Spleen (tissue), 13 donors: ENCODE measurements at places on chromosomes 1 and 21. TPM values are rescaled to one million over a fixed set of nuclear protein-coding genes. Genes with fewer than 3 reads are reported as not detected.
A peak's percentile ranks its signal among the peaks of the same experiment; 100 is the strongest.

The LEMD1 gene
- not detected for polyA plus RNA-seq

DNA sequence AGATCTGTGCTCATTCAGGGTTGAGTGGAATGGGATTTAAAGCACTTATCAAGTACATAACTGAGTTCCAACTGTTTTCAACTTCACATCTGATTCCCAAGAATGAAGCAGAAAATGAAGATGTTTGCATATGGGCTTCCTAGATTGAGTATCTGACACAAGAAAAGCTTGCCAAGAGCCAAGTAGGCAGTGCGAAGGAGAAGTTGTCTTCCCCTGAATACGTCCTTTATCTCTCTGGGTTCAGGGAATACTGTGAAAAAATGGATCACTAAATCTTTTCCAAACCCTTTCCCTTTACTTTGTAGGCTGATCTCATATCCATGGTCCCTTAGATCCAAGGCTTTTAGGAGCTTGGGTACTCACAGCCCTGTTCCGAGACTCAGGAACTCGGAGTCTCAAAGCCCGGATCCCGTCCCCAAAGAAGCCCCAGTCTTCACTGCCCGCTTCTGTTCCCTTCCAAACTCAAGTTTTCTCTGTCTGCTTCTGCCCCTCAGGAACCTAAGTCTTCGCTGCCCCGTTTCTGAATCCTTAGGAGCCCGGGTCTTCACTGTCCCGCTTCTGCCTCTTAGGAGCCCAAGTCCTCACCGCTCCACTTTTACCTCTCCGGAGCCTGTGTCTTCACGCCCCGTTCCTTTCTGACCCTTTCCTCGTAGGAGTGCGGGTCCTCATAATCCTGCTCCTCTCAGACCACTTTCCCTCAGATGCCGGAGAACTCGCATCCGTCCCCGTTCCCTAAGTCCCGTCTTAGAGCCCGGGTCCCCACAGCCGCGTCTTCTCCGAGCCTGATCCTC, 616 bp downstream of the TAF12 start:
- peak overlapping the region; percentile 71 for H3K4me3 ChIP-seq
- peak overlapping the region; percentile 92 for H3K27ac ChIP-seq
- H3K36me3 ChIP-seq = no peaks in the 10 kb centered on the region
- no peaks in the 10 kb centered on the region for H3K27me3 ChIP-seq
- no peak for DNase-seq

- DNase-seq = no peak
- no peak overlapping the region for H3K27ac ChIP-seq
- no peaks in the 10 kb centered on the region for H3K36me3 ChIP-seq
- H3K27me3 ChIP-seq = no peaks in the 10 kb centered on the region
- H3K4me3 ChIP-seq = no peak overlapping the region
Measured at GRCh38 chr21:40689840-40690360, 157.1 kb downstream of the DSCAM start.

DNA sequence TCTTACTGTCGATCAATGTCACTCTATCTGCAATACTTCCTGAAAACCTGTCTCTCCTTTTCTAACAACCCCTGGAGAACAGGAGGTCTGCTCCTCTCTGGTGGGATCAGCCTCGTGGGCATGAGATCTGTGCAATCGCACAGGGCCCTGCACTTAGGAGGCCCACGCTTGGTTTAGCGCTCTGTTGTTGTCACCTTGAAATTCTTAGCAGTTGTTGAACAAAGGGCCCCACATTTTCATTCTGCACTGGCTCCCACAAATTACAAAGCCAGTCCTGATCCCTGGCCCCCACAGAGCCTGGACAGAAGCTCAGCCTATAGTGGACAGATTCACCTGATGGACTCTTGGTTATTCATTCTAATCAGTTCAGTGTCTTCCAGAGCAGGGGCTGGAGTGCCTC, 18.6 kb downstream of the SPOCD1 start:
- H3K4me1 ChIP-seq = peaks cover 39% of the 10 kb centered on the region
- no peak overlapping the region for H3K4me3 ChIP-seq
- H3K36me3 ChIP-seq = no peaks in the 10 kb centered on the region
- H3K27me3 ChIP-seq = no peaks in the 10 kb centered on the region
- H3K27ac ChIP-seq = no peak overlapping the region

DNA sequence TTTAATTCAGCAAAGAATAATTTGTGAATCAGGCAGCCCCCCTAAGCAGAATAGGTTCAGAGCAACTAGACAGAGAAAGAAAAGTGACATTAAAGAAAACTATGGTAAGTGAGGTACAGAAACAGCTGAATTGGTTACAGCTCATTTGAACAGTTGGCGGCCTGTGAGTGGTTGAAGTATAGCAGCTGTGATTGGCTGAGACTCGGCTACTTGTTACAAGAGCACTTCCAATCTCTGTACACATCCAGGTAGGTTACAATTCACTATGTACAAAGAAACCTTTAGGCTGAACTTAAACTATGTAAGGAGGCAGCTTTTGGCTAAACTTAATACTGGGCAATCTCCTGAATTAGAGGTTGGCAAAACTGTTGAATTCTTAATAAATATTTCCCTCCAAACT, 171.1 kb upstream of the LHX8 start:
- no peak overlapping the region for H3K27ac ChIP-seq
- H3K27me3 ChIP-seq = no peaks in the 10 kb centered on the region
- DNase-seq = no peak
- H3K4me1 ChIP-seq = no peaks in the 10 kb centered on the region
- H3K4me3 ChIP-seq = no peak overlapping the region

The CHI3L1 gene
- polyA plus RNA-seq = 15.7 TPM
